ENCODE measurements at places on chromosomes 1 and 21.

DNA sequence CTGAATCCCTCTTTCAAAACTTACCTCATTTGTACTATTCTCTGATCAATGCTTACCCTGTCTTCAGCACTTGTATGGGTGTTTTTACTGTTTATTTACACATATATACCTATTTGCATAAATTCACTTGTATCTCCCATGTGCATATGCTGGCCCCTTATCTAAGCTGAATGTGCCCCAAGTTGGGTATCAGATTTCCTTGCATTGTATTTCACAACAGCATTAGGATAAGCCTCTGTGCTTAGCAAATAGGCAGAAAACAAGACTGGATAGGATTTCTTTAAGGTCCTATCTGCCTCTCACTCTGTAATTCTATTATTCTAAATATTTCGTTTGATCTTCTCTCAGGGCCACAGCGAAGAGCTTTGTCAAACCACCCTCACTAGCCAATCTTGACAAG lies 45.9 kb upstream of the IPO9 start:
- DNase-seq = no peak

DNA sequence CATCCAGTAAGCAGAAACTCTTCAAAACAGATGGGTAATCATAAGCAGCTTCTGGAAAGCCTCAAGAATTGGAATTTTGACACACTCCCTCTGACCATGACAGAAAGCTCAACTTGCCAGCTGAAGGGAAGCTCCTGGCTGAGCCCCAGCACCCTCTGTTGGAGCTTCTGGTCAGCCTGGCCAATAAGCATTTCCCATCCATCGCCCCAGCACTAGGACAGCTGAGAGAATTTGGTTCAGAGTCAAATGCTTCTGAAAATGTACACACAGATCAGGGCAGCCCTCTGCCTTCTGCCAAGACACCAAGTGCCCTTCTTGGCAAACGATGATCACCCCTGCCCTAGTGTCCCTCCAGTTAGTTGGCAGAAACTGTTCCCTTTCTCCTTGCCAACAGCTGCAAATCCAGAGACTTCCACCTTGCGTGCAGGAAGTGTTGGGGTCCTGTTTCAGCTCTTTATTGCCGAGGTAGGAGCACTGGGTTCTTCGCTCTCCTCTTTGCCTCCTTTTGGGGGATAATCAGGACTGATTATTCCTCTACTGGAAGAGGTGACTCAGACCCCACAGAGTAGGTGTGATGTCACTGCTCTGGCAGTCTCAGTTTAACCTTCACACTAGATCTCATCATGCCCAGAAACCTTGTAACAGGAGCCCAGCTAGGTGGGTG lies 11.9 kb downstream of the PIGV start:
- DNase-seq = peak; percentile 67

DNA sequence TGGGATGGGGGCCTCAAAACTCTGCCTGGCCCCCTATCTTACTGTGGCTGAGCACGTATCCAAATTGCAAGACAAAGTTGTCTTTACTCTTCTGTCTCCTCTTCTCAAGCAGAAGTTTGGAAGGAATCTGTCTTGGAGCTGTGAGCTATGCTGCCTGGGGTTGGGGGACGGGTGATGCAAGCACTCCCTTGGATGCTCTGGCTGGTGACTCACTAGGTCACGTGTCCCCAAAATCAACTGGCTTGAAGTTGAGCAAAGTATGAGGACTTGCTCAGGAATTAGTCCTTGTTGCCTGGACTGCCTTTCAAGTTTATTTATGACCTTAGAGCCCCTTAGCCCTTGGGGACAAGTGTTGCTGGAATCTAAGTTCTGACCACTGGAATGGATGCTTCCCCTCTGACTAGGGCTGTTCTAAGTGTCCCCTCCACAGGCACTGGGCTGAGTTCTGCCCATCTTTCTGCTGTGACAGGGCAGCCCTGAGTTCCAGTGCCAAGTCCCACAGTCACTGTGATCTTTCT lies 269.5 kb downstream of the HHAT start:
- DNase-seq = peak; percentile 76

DNA sequence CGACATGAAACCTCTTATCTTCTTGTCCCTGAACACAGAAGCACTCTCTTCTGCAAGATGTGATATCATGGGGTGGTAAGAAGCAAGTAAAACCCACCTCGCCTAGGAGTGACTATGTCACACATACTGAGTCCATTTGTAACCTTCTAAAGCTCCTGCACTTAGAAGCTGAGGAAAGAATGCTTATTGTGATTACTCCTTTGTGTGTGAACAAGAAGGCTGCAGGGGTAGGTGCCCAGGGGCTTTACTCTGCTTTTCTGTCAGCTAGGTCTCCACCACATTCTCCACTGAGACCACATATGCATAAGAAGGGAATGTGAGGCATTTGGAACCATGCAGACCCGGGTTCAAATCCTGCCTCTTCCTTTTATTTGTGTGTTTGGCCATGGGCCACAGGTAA lies 144.3 kb downstream of the DMRTA2 start:
- DNase-seq = no peak

GRCh38 chr1:31704271-31705079 lies 658 bp upstream of the COL16A1 start:
- DNase-seq = no peak

- no peak for DNase-seq
Measured at GRCh38 chr1:211331011-211331709, 4.5 kb downstream of the TRAF5 start.

- peak; percentile 78 for DNase-seq
Measured at GRCh38 chr1:24688621-24689195, 45.6 kb downstream of the SRRM1 start.

- no peak for DNase-seq
Measured at GRCh38 chr1:56924116-56924515, 41.7 kb downstream of the C8B start.

DNA sequence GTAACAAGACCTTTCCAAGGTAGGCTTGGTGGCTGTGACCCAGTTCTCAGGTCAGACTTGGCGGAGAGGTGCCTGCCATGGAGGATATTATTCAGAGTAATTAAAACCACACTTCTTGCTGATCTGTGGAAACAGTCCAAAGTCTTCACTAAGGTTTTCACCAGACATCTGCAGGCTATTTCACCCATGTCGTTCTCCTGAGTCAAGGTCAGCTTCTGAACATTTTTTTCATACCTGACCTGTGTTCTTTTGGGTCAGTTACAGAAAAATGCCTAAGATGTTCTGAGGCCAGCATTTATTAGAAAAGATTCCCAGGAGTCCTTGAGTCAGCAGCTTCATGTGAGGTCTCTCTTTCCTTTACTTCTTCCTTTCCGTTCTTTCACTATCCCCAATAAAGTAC lies 54.9 kb downstream of the RGL1 start:
- DNase-seq = no peak

DNA sequence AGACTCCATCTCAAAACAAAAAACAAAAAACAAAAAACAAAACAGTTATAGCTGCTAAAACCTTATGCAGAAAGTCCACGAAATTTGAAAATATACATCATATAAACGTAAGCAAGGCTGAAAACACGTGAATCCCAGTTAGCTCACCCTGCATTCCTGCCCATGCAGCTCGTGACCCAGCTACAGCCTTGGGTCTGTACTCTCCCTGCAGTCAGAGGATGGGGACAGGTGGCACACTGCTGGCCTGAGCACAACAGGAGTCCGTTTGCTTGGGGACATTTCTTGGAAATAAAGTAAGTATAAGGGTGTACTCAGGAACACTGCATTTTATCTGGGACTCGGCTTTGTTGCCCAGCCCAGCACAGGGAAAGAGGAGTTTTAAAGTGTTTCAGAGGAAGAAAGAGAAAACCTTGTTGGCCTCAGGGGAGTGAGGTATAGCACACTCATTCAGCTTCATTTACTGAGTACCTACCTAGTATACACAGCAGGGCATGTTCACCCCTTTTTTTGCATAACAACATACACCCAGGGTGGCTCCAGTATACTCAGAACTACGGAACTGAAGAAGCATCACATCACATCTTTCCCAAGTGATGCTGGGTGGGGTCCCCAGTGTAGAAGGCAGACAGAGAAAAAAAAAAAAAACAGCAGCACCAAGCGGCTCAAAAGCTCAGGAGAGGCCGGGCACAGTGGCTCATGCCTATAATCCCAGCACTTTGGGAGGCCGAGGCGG lies 44.1 kb downstream of the CAPZB start:
- no peak for DNase-seq

DNA sequence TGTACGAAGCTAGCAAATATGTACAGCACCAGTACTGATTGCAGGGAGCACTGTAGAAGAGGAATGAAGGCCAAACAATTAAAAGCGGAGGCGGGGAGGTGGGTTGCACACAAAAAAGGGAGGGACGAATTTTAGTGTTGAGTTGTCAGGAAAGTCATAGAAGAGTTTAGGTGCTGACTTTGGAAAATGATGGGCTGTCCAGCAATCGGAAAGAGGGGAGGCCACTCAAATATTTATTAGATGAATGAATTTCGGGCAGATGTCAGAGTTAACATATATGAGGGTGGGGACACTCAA lies 537 bp upstream of the ANKRD13C start:
- DNase-seq = no peak

- DNase-seq = no peak
Measured at GRCh38 chr1:171661076-171661650, 8.7 kb upstream of the MYOC start.

DNA sequence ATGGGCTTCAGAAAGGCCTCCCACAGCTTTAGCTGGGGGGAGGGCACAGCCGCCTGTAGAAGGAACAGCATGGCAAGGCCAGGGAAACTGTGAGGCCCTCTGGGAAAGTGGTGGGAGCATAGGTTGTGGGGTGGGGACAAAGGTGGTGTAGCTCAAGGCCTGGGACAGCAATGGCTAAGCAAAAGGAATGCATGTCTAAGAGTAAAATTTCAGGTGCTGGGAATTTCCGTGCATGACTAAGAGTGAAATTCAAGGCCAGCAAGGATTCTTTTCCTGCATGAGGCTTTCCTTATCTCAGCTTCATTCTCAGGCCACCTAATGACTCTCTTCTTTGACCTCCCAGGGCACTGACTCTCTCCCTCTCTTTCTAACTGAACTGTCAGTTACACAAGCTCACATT lies 86.5 kb upstream of the WNT4 start:
- DNase-seq = peak; percentile 34

DNA sequence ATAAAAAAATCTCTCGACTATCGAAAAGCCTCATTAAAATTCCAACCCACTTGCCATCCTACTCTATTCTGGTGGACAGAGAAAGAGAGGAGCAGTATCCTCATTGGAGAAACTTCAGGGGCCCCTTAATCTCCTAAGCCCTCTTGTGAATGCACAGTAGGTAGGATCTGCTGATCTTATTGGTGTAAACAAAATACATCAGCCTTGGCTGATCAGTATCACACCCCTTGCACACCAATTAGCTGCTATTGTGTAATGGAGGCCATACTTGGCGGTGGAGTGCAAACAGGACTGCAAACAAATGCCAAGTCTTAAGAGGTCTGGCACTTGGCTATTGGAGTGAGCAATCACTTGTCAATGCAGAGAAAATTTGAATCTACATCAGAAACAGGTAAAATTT lies 15.7 kb downstream of the VCAM1 start:
- no peak for DNase-seq

DNA sequence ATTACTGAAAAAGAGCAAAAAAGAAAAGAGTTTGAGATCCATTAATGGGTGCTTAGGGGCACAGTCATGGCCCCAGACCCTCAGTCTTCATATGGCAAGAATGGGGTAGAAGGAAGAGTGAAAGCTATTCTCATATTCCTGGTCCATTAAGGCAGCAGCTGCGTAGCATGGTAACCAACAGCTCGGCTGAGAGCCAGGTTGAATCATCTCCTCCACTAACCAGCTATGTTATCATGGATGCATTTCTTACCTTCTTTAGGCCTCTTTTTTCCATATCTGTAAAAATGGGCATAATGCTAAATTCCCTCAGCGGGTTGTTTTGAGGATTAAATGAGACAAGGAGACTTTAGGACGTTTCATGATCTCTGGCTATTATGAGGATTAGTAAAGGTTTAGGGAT lies 15.0 kb upstream of the SARS1 start:
- DNase-seq = peak; percentile 62

- peak; percentile 27 for DNase-seq
Measured at GRCh38 chr1:232367293-232367692, 262.6 kb downstream of the SIPA1L2 start.

DNA sequence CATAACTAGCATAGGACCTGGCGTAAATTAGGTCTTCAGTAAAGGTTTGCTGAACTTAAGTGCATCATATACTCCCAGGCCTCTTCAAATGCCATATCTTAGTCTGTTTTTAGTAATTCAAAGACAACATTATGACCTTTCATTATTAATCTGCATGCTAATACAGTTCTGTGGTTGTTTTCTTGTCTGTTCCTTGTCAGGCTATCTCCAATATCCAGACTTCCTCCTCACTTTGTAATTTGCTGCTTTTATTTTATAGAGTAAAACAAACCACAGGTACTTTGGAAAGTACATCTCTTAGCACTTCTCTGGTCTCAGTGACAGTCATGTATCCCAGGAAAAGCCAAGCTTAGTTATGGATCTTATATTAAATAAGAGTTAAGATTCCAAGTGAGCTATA lies 65.1 kb upstream of the BMP8A start:
- DNase-seq = no peak

- DNase-seq = no peak
Measured at GRCh38 chr1:220552672-220553260, 24.8 kb downstream of the MARK1 start.
